ENCODE measurements at places on chromosomes 16 and 17.

- DNase-seq, result no peak
These were observed 19.6 kb upstream of the SLC35B1 start for GRCh38 chr17:49727380-49727779.

- peak; percentile 13 for DNase-seq
These were observed 28.8 kb downstream of the DYNLRB2 start for GRCh38 chr16:80569440-80570105.

- DNase-seq, result peak; percentile 10
These were observed 134.8 kb downstream of the HS3ST2 start for GRCh38 chr16:22948603-22949368.

DNA sequence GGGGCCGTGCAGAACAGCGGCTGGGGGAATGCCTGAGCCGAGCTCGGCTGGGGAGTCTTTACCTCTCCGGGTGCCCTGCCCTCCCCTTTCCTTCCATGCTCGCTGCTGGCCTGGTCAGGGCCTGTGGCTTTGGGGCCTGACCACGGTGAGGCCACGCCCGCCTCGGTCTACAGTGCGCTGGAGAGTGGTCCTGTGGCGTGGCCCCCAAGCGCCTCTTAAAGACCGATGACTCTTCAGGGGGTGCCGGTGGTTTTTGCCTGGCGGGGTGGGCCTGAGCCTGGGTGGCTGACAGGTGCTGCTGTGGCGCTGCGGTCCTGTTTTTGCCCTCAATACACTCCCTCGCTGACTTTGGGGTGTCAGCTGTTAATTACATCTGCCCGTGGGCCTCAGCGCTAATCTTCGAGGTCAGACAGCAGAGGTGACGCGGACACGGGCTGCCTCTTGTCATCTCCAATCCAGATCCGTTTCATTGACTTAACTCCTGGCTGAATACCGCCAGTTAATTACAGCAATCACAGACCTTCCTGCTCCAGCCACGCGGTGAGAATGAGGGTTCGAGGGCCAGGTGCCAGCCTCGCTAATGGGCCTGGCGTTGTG is 29.7 kb downstream of the GSE1 start:
- DNase-seq, result no peak

DNA sequence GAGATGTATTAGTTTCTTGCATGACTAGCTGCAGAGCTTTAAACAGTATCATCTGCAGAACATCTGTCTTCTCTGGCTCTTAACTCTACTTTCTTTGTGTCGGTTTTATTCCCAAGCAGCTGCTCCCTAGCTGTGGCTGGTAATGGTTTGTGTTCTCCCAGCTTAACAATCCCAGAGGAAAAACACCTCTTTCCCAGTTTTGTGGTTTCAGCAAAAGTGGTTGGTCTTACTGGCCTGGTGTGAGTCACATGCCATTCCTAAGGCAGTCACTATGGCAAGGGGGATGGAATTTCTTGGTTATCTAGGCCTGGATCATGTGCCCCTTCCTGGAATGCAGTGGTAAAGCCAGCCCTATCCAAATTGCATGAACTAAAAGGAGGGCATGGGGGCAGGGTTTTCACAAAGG is 27.5 kb downstream of the OMG start:
- DNase-seq, result no peak

GRCh38 chr16:51051671-51052070 is 99.4 kb downstream of the SALL1 start:
- no peak for DNase-seq

DNA sequence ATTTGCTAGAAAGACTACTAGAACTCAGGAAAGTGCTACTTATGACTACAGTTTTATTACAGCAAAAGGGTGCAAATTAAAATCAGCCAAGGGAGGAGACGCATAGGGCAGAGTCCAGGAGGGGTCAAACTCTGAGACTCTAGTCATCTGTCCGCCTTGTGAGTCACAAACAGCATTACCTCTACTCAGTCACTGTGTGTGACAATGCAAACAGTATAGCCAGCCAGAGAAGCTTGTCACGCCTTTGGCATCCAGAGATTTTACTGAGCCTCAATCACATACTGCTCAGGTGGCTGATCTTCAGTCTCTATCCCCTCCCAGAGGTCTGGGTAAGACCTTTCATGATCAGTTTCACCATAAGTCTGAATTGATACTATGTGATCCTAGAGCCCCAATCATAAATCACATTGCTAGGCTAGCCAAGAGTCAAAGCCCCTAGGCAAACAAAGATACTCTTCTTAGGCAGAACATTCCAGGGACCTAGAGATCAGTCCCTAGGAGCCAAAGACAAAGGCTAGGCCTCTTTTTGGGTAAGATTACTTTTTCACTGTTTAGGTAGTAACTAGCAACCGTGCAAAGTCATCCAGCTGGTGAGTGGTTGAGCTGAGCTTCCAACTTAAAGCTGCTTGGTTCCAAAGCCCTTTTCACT is 48.8 kb upstream of the CLEC19A start:
- DNase-seq, result no peak

GRCh38 chr17:58840820-58841612 is 85.4 kb downstream of the PPM1E start:
- no peak for DNase-seq

Measured in T-cell (primary cell).